8988T (cell line): ENCODE measurements at places on chromosomes 6 and 20.

DNA sequence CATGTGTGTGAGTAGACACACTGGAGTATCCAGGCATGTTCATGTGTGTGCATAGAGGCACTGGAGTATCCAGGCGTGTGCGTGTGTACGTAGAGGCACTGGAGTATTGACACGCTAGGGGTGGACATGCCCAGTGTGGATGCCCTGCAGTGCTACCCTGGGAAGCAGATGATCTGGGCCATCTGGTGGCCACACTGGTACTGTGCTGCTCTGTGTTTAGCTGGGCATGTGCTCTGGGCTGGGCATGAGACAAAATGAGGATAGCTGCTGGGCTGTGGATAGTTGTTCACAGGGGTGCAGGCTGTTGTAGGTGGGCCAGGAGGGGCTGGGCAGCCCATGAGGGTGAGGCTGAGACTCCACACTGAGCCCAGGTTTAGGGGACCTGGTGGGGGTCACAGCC lies 24.0 kb upstream of the NPBWR2 start:
- peak; percentile 82 for DNase-seq

DNA sequence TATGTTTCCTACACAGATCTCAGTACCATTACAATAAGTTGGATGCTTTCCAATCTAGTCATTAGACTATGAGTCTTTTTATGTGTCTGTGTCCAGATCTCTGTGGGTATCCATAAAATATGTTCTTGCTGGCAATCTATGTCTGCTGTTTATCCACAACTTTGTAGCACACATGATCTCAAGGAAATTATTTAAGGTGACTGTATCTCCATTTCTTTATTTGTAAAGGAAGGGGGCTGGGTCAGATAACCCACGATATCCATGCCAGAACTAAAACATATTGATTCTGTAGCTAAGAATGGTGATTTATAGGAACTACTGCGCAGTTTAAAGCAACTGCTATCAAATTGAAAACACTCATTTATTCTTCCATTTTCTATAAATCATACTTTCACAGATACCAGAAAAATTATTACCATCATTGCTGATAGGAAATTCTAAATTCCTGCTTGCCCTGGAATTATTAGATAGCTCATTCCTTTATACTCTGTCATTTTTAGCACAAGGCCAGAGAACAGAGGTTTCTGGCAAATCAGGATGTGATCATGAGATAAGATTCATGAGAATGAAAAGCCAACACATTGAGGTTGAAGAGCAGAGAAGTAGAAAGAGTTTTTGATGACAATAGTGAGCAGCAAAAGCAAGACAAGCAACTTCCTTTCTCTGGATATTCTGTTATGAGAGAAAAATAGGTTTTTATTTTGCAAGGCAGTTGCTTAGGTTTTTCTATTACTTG lies 851.4 kb upstream of the CITED2 start:
- DNase-seq, result no peak

DNA sequence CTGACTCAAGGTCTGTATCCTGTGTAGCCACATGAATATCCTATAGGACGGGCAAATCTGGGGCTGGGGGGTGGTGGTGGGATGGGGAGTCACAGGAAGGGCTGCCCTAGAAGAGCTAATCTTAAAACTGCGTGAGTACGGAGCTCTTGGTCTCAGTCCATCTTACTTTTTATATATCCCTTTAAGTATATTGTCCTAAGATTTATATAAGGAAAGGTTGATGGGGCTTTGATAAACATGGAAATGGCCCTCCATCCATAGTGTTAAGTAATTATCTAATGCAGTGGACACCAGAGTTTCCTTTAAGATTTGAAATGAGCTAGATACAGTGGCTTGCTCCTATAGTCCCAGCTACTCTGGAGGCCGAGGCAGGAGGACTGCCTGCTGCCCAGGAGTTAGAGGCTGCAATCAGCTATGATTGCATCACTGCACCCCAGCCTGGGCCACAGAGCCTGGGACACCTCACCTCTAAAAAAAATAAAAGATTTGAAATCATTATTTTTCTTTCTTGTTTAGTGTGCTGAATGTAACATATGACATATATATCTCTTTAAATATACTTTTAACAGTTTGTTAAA lies 24.2 kb upstream of the DYNLRB1 start:
- DNase-seq, result no peak

- no peak for DNase-seq
These were observed 922.8 kb downstream of the EPHA7 start for GRCh38 chr6:92496527-92496926.

GRCh38 chr20:8050157-8050837 lies 30.7 kb upstream of the TMX4 start:
- no peak for DNase-seq

DNA sequence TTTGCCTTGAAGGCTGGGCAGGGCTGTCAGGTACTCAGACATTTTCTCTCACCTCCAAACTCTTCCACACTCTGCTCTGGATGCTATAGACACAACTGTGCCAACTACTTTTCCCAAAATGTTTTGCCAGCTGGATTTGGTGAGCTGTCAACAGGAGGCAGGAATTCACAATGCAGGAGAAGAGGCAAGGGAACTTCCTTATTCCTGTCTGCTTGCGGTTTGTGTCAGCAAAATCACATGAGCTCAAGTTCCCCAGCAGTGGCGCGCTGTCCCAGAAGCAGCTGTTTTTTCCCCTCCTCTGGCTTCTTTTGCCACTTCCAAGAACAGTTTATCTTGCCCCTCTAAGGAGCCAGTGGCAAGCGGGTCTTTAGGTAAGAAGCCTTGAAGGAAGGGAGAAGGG lies 608.2 kb downstream of the PRKN start:
- no peak for DNase-seq

GRCh38 chr6:89680150-89680549 lies 41.6 kb upstream of the LYRM2 start:
- DNase-seq, result no peak

DNA sequence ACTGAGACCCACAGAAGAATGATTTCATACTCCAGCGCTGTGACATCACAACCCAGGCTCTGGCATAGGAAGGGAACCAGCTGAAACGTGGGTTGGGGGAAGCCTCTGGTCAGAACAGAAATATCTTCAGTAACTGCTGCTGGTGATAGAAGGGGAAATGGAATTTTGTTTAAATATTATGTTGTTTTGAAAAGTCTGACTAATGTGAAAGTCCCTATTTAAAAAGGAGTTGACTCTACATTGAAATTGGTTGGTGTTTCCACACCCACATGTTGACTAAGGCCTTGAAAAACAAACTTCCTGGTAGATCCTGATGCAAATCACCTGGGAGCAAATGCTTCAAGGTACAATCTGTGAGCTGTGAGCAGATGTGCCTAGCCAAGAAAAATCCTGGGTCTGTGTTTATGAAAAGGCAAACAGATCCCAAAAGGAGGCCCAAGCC lies 24.5 kb upstream of the TCP11 start:
- no peak for DNase-seq

DNA sequence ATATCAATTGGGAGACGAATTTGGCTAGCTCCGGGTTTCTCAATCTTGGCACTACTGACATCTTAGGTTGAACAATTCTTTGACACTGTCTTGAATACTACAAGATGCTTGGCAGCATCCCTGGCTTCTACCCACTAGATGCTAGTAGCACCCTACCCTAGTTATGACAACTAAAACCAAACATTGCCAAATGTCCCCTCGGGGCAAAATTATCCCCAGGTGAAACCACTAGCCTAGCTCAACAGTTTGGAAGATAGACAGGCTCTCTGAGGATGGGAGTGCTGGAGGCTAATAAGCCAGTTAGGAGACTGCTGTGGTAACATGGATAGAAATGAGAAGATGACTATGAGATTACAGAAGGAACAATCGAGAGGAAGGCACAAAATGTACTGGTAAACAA lies 20.9 kb downstream of the CCNC start:
- no peak for DNase-seq

GRCh38 chr6:7727946-7728854 lies 2.3 kb downstream of the BMP6 start:
- no peak for DNase-seq

GRCh38 chr6:170212956-170213636 lies 77.8 kb downstream of the DLL1 start:
- no peak for DNase-seq

- no peak for DNase-seq
These were observed 77.2 kb downstream of the CD164 start for GRCh38 chr6:109305028-109305427.

DNA sequence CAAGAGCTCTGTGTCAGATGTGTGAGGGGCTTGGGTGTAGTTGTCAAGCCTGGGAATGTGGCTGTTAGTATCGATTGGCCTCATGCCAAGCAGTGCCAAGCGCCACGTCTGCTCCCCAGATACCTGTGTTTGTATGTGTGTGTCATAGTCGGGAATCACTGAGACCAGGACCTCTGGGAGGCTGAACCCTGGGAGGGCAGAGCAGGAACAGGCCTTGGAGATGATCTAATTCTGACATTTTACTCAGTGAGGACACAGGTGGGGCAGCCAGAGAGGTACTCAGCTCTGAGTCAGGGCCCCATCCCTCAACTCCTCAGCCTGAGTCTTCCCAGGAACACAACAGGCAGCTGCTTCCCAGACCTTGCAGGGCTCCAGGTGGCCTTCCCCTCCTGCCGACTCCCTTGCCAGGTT lies 51.2 kb upstream of the FANCE start:
- no peak for DNase-seq

GRCh38 chr6:967701-968100 lies 274.8 kb upstream of the EXOC2 start:
- DNase-seq, result no peak

DNA sequence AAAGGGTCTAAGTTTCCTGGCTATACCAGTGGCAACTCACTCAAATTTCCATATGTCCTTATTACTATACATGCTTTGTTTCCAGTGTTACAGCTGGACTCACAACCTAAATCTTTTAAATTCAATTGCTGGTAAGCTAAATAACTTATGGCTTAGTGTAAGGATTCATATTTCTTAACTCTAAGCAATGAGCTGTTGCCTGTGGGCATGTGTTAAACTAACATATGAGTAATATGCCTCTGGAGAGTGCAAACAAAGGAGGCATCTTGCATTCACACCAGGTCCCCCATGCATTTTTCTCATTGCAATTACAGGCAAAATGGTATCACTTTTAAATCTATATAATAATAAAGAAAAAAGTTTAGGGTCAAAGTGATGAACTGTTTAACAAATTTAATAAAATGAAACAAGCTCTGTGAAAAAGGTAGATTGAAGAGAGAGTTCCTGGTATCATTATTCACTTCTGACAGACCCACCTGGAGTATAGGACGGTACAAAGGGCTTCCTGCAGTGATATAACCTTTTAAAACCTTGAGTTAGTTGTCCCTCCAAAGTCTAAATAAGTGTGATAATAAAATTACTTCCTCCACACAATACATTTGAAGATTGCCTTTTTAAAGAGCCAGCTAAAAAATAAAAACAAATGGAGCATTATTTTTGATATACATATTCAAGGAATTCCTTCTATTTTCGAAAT lies 57.6 kb upstream of the HMGCLL1 start:
- DNase-seq, result no peak

DNA sequence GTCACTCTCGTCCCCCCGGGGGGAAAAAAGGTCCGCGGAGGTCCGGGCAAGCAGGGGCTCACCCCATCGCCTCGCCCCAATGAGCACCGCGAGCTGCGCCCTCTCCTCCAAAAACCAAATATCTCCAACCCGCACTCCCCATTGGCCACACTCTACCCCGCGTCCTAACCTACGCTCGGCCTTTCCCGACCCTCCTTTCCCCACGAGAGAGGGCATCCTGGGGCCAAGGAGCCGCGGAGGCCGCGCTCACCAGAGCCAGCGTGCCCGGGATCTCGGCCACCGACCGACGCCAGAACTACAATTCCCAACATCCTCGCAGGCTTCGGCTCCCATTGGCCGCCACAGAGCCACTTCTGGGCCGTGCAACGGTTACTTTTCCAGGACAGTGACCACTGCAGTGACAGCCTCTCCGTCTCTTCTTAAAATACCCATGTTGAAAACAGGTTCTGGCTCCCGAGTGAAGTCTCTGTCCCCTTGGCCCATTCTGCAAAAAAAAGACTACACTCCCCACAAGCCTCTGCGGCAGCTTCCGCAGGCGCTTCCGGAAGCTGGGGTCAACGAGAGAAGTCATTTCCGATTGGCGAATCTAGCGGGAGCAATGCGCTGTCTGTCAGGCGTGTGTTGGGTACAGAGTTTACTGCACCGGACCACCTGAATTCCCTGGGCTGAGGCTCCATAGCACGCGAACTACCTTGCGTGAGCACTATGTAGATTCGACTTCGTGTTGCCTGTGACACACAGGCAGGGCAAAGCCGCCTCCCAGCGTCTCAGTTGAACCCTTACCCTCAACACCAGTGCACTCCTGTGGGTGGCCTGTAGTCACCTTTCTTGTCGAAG lies at the start of gene ZNF343:
Gene ZNF343, minus strand, starts transcription at position 285 of the 837 bp plus-strand sequence. CDS start 15,020 bp downstream, outside the sequence.
- peak; percentile 59 for DNase-seq

DNA sequence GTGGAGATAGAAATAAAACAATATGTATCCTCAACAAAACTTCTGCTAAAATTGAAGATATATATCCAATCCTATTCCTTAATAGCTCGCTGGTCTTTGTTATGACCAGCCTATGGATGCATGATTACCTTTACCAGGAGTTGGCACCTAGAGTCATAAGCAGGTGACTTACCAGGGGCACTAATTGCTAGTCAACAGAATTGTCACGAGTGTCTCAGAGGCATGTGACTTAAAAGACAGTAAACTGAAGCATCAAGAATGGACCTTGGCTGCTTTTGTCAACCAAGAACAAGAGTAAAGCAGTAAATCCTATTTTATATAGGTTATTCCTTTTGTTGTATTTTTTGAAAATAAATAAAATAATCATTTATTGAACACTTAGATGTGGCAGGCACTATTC lies 115.4 kb downstream of the MYO6 start:
- DNase-seq, result no peak

DNA sequence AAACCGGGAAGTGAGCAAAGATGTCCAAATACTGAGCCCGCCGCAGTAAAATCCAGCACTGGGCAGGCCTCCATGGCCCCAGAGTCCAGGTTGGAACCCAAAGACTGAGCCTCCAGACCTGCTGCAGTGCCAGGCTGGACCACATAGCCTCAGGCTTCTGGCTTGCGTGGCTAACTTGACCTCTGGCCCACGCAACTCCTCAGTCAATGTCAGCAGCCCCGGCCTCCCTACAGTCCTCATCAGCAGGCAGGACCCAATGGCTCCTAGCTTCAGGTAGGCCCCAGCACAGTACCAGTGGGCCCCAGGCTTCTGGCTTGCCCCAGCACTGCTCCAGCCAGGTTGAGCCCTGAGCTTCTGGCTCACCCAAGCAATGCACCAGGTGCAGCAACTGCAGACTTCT lies 245.1 kb upstream of the AFDN start:
- DNase-seq, result no peak

GRCh38 chr20:17495826-17496225 lies 35.4 kb downstream of the BFSP1 start:
- DNase-seq, result no peak

GRCh38 chr6:137133122-137133521 lies 40.3 kb downstream of the IL22RA2 start:
- no peak for DNase-seq

DNA sequence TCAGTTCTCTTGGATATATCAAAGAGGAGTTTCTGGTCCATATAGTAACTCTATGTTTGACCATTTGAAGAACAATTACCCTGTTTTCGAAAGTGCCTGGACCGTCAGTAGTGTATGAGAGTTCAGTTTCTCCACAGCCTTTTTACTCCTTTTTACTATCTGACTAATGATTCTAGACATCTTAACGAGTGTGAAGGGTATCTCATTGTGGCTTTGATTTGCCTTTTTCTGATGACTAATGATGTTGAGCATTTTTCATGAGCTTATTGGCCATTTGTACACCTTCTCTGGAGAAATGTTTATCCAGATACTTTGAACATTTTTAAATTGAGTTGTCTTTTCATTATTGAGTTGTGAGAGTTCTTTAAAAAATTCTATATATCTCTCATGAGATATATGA lies 114.9 kb upstream of the ATXN1 start:
- DNase-seq, result no peak

GRCh38 chr20:617934-618690 lies 8.0 kb upstream of the TCF15 start:
- no peak for DNase-seq
